Lower lobe of right lung (tissue), 2 donors: ENCODE measurements at places on chromosomes 7 and 10. TPM values are rescaled to one million over a fixed set of nuclear protein-coding genes. Genes with fewer than 3 reads are reported as not detected.

- H3K27me3 ChIP-seq: no peaks in the 10 kb centered on the region
- H3K4me1 ChIP-seq: no peaks in the 10 kb centered on the region
- no peaks in the 10 kb centered on the region for H3K36me3 ChIP-seq
- DNase-seq: no peak
- no peak overlapping the region for H3K4me3 ChIP-seq
Observed at GRCh38 chr10:117413928-117414618, 38.8 kb upstream of the PDZD8 start.

GRCh38 chr7:150580638-150581394, 13.6 kb downstream of the GIMAP4 start:
- DNase-seq: no peak
- H3K4me3 ChIP-seq: no peak overlapping the region
- H3K27me3 ChIP-seq: no peaks in the 10 kb centered on the region

- no peaks in the 10 kb centered on the region for H3K36me3 ChIP-seq
- DNase-seq: no peak
- no peak overlapping the region for H3K4me3 ChIP-seq
- no peaks in the 10 kb centered on the region for H3K27me3 ChIP-seq
- no peak overlapping the region for H3K27ac ChIP-seq
Observed at GRCh38 chr7:115680921-115681320, 349.6 kb downstream of the TFEC start.

DNA sequence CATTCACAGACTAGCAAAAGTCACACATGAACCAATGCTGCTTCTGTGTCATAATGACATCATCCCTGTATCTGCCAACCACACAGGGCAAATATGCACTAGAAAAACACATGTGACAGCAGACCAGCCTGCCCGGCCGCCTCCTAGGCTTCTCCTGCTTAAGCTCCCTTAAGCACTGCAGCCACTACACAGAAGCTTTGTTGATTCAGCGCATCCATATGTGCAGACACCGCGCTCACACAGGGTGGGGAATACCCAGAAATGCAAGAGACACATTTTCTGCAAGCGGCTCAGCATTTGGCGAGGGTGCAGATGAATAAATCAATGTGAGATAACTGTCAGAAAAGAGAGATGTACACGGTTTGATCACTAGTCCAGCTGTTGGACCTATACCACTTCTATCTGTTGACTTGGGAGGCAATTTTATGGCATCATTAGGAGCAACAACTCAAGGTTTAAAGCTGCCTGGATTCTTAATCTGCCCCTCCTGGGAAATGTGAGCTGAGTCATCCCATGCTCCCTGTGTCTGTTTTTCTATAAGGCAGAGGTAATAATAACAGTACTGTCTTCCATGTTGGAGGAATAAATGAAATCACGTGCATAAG, 33.4 kb downstream of the CPXM2 start:
- no peak overlapping the region for H3K4me3 ChIP-seq
- H3K4me1 ChIP-seq: no peaks in the 10 kb centered on the region
- H3K27ac ChIP-seq: no peak overlapping the region
- no peaks in the 10 kb centered on the region for H3K27me3 ChIP-seq
- no peaks in the 10 kb centered on the region for H3K36me3 ChIP-seq

DNA sequence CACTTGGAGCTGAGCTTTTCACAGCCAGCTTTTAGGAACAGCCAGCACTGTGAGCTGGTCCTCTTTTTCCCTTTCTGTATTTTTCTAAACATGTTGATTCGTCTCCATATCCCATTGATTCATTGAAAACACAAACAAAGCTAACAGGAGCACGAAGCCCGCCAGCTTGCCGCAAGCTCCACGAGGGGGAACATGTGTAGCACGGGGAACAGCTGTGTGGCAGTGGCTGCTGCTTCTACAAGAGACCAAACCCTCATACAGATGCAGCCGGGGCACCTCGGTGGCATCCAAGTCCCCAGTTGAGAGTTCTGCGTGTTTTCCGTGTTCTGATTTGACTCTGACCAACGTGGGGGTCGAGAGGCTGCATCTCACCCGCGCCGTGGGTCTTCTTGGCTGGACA, 80.8 kb upstream of the SH2B2 start:
- H3K4me1 ChIP-seq: no peaks in the 10 kb centered on the region
- no peak overlapping the region for H3K4me3 ChIP-seq
- no peak overlapping the region for H3K27ac ChIP-seq
- no peak for DNase-seq
- H3K27me3 ChIP-seq: no peaks in the 10 kb centered on the region

GRCh38 chr7:68245688-68246087, 1249.1 kb downstream of the TYW1 start:
- H3K4me1 ChIP-seq: no peaks in the 10 kb centered on the region
- no peaks in the 10 kb centered on the region for H3K27me3 ChIP-seq
- H3K27ac ChIP-seq: no peak overlapping the region
- DNase-seq: no peak

DNA sequence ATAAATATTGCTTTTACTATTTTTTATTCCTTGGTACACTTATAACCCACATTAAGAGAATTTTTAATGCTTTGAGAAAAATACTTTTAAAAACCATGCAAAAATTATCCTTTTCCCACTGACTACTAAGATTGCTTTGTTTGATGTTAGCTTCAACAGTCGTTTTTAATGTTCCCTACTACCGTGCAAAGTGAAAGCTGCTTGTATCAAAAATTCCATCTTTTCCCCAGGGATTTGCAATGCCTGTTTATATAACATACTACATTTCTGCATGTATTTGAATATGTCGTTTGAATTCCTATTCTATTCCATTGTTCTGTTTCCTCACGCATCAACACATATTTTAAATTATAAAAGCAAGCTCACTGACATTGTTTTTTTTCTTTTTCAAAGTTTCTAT, 54.4 kb downstream of the TFPI2 start:
- no peaks in the 10 kb centered on the region for H3K36me3 ChIP-seq
- H3K27me3 ChIP-seq: no peaks in the 10 kb centered on the region
- DNase-seq: no peak
- H3K27ac ChIP-seq: no peak overlapping the region
- no peak overlapping the region for H3K4me3 ChIP-seq

DNA sequence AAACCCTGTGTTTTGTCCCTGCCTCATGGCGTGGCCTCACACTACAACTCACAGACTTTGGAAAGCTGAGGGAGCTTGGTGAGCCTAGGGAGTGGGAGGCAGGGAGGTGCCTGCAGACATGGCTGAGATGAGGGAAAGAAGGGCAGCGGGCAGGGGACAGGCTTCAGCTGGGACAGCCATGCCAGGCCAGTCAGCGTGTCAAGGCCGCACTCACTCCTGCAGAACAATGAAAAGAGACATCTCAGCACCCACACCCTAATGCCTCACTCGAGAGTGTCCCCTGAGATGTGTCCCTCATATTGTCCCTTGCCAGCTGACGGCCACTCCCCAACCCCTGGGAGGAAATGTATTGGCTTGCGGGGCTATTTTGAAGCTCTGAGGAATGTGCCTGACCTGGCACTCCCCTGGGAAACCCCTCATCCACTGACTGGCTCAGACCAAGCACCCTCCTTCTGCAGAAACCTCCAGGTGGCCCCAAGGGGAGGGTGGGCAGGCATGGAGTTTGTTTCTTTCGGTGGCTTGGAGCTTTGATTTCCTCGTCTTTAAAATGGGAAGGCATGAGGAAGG, 31.6 kb downstream of the SH3PXD2A start:
- H3K27me3 ChIP-seq: no peaks in the 10 kb centered on the region
- peaks cover 35% of the 10 kb centered on the region for H3K4me1 ChIP-seq
- no peak overlapping the region for H3K4me3 ChIP-seq
- no peak overlapping the region for H3K27ac ChIP-seq
- DNase-seq: no peak
- no peaks in the 10 kb centered on the region for H3K36me3 ChIP-seq

GRCh38 chr10:47340608-47341170, 7.5 kb upstream of the RBP3 start:
- DNase-seq: no peak
- no peaks in the 10 kb centered on the region for H3K36me3 ChIP-seq
- peaks cover 4% of the 10 kb centered on the region for H3K27me3 ChIP-seq
- H3K4me1 ChIP-seq: no peaks in the 10 kb centered on the region

DNA sequence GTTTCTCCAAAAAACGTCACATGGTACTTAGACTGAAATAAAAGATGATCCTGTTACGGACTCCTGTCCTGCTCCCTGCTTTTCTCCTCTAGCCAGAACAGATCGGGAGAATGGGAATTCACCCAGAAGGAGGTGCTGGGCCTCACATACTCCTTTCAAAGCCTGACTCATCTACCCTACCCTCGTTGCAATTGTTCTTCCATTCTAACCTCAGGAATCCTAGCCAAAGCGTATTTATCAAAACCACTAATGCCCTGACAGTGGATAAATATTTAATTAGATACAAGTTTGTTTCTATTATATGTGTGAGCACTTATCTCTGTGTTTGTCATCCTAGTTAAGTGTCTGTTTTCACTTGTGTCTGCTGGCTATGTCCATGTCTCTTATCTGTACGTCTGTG, 21.7 kb downstream of the ZCWPW1 start:
- no peaks in the 10 kb centered on the region for H3K4me1 ChIP-seq
- DNase-seq: no peak
- no peak overlapping the region for H3K27ac ChIP-seq
- no peaks in the 10 kb centered on the region for H3K36me3 ChIP-seq
- H3K27me3 ChIP-seq: no peaks in the 10 kb centered on the region
- H3K4me3 ChIP-seq: no peak overlapping the region

Gene C7orf33
- total RNA-seq: not detected

Gene ITGA8
- 23.4 TPM for total RNA-seq

Gene ACTR3C
- total RNA-seq: 18.6 TPM
